ENCODE measurements at places on chromosomes 4 and X.

GRCh38 chr4:144316869-144317268 lies 176.4 kb upstream of the GYPA start:
- no peak for DNase-seq

DNA sequence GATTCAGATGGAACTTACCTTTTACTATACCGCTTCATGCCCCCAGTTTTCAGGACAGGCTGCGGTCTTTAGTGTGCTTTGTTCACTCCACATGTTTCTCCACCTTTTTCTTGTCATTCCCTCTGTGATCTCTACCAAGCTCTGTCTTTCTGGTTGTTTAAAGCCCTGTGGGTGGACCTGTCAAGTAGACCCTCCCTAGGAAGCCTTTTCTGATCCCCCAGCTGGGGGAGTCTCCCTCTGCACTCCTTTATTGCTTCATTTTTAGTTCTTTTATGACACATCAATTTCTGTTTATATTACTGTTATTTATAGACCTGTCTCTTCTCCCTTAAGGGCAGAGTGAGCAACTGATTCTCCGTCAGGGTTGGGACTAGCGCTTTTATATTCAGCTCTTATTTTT lies 150.2 kb downstream of the C4orf33 start:
- DNase-seq, result no peak

DNA sequence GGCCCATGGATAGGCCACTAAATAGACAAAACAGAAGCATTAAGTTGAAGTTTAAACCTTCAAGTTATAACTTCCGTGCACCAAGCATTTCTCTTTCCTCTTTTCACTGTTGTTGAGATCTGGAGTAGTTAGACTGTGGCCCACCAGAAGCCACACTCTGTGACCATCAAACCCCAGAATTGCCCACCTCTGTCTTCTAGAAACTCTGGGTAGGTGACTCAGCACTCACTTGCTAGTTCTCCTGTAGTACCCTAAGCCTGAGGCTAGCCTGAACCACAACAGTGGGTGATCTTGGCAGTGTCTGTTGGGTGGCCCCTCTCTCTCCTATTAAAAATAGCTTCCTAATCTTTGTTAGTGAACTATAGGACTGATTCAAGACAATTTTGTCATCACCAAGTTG lies 24.6 kb upstream of the CD40LG start:
- DNase-seq, result no peak

DNA sequence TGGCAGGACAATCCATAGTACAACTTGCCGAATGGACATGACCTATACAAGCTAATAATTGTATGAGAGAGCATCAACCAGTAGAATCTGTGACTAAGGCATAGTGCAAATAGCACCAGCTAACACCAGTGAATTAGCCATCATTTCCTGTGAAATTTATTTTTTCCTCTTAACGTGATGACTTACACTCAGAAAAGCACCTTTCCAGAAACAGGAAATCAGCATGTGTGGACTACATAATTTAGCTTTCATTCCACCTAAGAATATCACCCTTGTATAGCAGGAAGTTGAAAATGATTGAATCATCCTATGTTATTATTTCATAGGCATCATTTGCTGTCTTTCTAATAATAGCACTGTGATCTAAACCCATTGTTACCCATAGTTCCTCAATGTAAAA lies 1393.4 kb upstream of the PCDH7 start:
- DNase-seq, result no peak

DNA sequence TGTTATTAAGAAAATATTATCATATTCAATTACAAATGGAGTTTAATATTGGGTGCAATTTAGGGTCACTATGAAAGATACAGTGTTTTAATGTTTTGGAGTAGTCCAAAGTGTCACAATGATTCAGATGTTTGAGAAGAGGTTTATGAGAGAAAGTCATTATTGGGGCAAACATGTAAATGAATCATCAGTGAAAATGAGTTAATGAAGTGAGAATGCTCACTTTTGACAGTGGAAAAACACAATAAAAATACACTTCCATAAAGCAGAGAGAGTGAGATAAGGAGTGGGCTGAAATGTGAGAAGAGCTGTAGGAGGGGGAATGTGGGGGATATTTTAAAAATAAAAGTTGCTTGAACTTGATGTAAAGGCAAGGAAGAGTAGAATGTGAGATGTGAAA lies 957.1 kb downstream of the PCDH18 start:
- DNase-seq, result no peak

GRCh38 chr4:138118270-138118669 lies 123.9 kb downstream of the SLC7A11 start:
- DNase-seq, result no peak

DNA sequence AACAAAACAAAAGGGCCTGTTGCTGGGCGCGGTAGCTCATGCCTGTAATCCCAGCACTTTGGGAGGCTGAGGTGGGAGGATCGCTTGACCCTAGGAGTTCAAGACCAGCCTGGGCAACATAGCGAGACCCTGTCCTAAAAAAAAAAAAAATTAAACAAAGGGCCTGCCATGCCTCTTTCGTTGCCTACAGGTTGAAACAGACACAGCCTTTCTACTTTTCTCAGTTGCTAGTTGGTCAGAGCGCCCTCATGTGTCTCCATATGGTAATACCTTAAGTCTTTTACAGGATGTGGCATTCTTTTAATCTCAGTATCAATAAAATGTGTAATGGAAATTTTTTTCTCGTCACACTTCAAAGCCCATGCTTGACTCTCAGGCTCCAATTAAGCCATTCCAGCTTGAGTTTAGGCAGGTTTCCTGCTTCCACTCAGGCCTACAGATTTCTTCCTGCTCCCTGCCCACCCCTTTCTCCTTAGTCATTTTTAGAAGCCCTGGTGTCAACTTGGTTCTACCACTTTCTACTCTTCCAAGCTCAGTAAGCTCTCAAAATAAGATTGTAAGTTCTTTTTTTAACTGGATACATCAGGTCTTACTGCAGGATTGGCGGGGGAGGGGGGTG lies 4.6 kb upstream of the SOWAHD start:
- DNase-seq, result peak; percentile 24

GRCh38 chr4:38958453-38959190 lies 73.6 kb downstream of the TMEM156 start:
- DNase-seq, result no peak

GRCh38 chr4:78645853-78646757 lies 94.5 kb downstream of the ANXA3 start:
- DNase-seq, result no peak

DNA sequence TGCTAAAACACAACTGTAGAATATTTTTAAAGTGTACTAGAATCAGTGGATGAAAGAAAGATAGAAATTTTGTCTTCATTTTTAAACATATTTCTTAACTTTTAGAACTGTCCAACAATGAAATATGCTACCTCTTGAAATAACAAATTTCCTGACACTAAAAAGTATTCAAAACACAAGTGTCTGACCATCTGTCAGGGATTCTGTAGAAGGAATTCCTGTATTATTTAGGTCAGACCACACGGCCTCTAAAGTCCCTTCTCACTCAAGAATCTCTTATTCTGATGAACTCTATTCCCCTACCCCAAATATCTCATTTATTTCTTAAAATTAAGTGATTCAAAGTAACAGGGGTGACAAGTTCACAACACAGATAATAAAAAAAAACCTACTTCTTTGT lies 99.1 kb downstream of the MAML3 start:
- DNase-seq, result no peak

DNA sequence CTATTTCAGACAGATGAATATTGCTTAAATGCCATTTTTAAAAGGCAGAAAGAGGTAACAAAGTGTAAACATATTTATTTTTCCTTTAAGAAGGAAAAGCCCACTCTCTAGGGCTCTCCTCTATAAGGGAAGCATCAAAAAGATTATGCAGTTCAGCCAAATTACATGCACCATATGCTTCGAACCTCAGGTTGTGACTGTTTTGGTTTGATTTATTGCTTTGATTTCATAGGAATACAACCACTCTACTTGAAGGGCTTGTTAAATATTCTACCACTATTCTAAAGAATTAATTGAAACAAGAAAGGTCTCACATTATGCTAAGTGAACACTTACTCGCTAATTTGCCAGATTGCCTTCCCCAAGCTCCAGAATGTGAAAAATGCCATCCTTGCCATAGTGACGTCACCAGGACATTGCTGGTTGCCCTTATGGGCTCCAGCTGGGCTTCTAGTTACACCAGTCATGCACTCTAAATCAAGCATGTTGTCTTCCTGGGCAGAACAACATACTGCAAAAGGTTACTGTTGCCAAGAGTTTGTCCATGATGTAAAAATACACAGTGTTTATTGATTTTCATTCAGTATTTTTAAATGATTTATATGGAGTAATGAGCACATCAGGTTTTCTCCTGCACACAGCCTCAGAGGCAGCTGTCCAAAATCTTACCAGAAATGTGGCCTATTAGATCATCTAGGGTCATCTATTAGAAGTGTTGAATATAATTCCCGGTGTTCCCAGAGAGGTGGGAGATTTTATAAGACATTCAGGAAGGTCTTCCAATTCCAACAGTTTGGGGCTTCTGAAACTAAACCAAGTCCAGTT lies 164.4 kb upstream of the RAPGEF2 start:
- DNase-seq, result no peak

Data from stimulated activated CD4-positive, alpha-beta T cell treated with anti-CD3 and anti-CD28 coated beads, Interleukin-1b, Interleukin-23, amount 100 ng/mL, for 1 hour (primary cell).